ENCODE measurements at places on chromosomes 5 and 9.

DNA sequence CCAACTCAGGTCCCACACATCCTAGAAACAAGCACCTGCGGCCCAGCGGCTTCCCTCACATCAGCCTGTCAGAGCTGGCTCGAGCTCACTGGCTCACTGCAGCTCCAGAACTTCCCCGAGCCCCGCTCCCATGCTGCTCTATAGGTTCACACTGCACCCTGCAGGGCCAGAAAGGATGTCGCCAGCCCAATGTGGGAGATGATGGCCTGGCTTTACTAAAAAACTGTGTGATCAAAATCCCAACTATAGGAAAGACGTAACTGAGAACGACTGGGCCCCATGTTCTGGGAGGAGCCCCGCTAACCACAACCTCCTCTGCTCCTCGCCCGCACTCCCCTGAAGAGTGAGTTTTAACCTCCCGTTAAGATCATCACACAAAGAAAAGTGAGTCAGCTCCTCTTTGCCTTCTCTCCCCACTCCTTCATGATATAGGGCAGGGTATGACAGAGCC is 4.6 kb downstream of the SURF4 start:
- DNase-seq, result no peak

DNA sequence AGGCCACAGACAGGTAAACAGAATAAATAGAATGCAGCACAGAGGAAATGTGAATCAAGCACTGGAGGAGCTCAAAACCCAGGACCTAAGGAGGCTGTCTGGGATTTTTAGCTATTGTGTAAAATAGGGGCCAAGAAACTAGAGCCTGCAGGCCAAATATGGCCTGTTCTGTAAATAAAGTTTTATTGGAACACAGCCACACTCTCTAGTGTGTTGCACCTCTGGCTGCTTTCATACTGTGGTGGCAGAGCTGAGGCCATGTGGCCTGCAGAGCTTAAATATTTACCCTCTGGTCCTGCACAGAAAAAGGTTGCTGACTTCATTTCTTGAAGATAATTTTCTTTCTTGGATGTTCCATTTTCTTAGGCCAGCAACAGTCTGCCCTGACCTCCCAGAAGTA is 136.4 kb downstream of the WDR41 start:
- DNase-seq, result no peak

- DNase-seq, result peak; percentile 17
Measured at GRCh38 chr5:128213340-128213739, 129.8 kb downstream of the SLC12A2 start.

- no peak for DNase-seq
Measured at GRCh38 chr9:3299872-3300271, 225.9 kb downstream of the RFX3 start.

GRCh38 chr5:96474073-96474472 is 41.0 kb upstream of the PCSK1 start:
- no peak for DNase-seq

- no peak for DNase-seq
Measured at GRCh38 chr5:14261235-14261634, 118.1 kb downstream of the TRIO start.

DNA sequence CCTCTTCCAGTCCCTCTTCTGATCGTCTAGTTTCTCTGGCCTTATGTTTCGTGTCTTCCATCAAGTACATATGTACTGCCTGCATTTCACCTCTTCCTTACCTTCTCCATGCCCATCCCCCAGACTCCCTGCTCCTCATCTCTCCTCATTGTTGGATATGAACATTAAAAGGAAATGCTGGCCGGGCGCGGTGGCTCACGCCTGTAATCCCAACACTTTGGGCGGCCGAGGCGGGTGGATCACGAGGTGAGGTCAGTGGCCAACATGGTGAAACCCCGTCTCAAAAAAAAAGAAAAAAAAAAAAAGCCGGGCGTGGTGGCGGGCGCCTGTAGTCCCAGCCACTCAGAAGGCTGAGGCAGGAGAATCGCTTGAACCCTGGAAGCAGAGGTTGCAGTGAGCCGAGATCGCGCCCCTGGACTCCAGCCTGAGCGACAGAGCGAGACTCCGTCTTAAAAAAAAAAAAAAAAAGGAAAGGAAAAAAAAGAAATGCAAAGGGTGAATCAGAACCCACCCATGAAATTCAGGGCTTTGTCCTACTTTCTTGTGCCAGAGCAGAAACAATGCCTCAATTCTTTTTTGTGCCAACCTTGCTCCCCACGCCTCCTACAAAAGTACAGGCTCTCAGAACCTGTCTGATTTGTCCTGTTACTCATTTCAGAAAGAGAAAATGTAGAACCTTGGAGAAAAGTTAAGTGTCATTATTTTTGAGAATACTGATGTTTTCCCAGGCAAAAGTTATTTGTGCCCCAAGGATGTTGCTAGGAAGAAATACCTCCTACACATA is 1.5 kb upstream of the ZFR start:
- no peak for DNase-seq

GRCh38 chr5:1800472-1801221 is 560 bp upstream of the NDUFS6 start:
- no peak for DNase-seq

DNA sequence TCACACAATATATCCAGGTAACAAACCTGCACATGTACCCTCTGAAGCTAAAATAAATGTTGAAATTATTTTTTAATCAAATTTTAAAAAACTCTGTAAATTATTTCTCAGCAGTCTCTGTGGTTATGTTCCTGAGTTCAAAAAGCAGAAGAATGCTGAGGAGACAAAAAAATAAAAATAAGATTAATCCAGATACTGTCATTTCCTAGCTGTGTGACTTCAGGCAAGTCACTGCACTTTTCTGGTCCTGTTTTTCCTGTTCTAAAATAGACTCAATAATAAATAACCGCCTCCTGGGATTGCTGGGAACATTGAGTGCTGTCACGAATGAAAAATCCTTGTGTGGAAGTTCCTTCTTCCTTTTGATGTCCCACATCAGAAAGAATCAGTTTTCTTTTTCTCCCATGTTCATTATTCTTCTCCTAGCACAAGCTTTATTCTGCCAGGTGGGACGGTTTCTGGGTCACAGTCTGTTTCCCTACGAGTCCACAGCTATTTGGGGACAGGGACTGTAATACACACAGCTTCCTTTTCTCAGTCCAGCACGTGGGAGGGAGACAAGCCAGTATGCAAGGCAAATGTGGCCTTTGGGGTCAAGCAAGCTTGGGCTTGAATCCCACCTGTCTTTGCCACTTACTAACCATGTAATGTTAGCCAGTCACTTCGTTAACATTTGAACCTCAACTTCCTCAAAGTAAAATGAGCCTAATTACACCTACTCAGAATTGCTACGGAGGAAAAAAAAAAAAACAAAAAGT is 156.9 kb downstream of the TRIM32 start:
- DNase-seq, result no peak

- no peak for DNase-seq
Measured at GRCh38 chr9:136821826-136822544, 14.2 kb downstream of the RABL6 start.

- no peak for DNase-seq
Measured at GRCh38 chr9:21505425-21506179, 23.5 kb upstream of the IFNE start.

DNA sequence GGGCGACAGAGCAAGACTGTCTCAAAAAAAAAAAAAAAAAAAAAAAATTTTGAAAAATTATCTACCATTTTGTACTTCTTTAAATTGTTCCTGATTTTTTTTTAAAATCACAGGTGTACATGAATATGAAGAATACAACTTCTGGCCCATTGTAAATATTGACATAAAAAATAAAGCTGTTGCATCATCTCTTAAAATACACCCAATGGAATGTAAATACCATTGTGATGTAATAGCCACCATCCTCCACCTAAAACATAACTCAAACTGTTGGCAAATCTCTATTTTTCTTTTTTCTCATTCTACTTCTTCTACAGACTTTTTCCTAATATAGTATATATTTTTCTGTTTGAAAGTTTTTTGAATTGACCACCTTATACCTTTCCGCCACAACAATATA is 61.0 kb upstream of the TEX48 start:
- no peak for DNase-seq

DNA sequence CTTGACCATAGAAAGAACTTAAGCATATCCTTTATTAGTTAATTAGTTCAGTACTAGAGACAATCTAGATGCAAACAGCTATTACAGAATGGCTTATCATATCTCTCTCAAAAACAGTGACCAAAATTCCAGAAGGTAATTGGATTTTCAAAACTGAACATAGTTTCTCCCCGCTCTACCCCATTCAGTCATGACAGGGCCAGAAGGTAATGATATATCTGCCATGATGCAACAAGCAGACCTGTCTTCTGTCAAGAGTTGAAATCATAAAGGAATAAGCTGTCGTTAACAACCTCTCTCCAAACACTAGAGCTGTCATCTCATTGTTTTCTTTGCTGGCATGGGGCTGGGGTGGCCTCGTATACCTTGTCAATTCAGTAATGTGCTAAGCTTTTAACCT is 200.5 kb upstream of the POU5F2 start:
- DNase-seq, result no peak

DNA sequence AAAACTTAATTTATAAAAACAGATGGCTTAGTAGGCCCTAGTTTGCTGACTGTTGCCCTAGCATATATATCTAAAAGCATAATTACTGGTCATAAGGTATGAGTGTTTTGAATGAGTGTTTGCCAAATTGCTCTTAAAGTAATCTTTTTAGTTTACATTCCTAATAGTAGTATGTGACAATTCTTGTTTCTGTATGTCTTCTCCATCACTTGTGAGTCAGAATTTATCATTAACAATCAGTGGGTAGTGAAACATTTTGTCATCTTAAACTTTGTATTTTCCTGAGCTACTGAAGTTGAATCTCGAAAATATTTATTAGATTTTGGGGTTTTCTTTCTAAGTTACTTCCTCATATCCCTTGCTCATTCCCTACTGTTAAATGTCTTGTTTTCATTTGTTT is 49.6 kb downstream of the APC start:
- DNase-seq, result no peak

DNA sequence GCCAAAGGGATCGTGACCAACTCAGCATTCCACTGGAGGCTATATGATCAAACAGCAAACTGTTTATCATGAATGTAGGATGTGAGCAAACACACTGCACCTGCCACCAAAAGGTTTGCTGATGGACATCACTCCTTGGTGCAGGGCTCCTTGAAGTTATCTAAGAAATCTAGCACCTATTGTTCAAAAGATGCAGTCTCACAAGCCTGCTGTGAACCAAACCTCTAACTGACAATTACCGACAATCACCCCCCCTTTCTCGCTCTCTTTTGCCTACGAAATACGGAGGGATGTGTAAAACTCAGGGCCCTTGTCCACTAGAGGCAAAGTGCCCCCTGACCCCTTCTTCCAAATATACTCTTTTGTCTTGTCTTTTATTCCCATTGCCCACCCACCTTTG is 2.5 kb upstream of the CLTA start:
- DNase-seq, result no peak

GRCh38 chr9:5982317-5982716 is 33.1 kb downstream of the RANBP6 start:
- no peak for DNase-seq

GRCh38 chr5:104045987-104046386 is 483.4 kb upstream of the NUDT12 start:
- no peak for DNase-seq

DNA sequence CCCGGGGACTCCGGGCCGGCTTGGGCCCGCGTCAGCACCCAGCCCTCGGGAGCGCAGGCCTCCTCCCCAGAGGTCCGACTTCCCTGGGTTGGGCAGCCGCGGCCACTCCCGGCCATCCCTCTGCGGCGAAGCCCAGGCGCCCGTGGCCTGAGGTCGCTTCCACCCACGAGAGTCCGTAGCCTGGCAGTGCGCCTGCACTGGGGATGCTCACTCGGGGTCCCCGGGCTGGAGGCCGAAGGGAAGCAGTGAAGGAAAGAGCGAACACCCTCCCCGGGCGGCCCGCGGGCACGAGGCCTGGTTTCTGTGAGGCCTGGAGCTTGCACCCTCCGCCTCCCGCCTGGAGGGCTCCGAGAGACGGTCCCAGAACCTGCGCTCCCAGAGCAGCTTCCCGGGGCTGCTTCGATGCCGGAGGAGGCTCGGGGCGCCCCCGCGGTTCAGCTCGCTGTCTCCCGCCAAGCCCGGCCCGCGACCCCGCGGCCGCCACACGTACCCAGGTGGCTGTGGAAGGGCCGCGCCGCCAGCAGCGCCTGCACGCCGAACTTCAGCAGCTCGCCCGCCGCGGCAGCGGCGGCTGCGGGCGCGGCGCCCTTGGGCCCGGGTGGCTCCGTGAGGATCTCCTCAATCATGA is 607 bp downstream of the BARX1 start:
- no peak for DNase-seq

- no peak for DNase-seq
Measured at GRCh38 chr5:134125039-134126015, 10.8 kb downstream of the TCF7 start.

GRCh38 chr5:132102944-132103331 is 29.3 kb downstream of the CSF2 start:
- DNase-seq, result no peak

DNA sequence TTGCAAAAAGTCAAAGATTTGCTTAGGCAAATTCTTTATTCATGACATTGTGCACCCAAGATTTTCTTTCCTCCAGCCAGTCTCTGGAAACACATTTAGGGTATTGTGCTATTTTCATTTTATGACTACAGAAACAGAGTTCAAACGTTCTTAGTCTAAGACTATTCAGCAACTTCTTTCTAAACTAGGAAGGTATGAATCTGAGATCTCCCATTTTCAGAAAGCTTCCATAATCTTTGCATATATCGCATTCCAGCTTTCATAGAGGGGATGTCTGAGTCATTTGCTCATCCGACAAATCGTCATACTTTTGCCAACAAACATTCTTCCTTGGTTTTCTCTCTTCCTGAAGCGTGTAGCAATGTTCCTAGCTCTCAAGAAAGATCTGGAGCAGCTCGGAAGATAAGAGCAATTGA is 1.6 kb upstream of the PAPPA start:
- no peak for DNase-seq

- no peak for DNase-seq
Measured at GRCh38 chr9:135821733-135822373, 85.5 kb downstream of the CAMSAP1 start.

GRCh38 chr5:115379622-115380344 is 83.3 kb upstream of the CCDC112 start:
- no peak for DNase-seq

DNA sequence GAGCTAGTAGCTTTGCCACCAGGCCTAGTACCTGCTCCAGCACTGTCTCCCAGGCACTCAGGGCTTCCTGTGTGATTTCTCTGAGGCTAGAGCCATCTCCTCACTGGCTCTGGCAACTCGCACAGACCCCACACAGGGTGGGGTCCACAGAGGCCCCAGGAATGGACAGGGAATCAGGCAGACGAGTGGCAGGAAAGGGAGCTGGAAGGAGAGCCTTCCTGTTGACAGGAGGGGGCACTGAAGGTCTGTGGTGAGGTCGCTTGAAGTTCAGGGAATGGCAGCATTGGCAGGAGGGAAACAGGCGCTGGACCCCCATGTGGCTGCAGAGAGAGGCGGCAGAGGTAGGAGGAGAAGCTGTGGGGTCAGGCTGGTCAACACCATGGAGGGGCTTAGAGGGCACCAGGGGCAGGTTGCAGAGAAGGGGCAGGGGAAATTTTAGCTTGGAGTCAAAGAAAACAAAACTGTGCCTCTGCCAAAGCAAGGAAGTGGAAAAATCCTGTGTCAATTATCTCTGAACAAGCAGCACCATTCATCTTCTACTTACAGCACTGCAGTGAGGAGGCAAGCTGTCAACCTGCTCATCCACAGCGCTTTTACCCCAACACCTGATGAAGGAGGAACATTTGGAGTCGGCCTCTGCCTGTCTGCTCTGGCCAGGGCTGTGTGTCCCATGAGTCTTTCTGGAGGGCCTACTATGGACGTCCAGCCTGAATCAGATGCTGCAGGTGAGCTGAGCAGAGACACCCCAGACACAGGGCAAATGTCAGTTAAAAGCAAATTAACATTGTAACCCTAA is 270.2 kb downstream of the FSTL4 start:
- no peak for DNase-seq
